H9 (cell line): ENCODE measurements at places on chromosomes 1 and 21. TPM values are rescaled to one million over a fixed set of nuclear protein-coding genes. Genes with fewer than 3 reads are reported as not detected.

DNA sequence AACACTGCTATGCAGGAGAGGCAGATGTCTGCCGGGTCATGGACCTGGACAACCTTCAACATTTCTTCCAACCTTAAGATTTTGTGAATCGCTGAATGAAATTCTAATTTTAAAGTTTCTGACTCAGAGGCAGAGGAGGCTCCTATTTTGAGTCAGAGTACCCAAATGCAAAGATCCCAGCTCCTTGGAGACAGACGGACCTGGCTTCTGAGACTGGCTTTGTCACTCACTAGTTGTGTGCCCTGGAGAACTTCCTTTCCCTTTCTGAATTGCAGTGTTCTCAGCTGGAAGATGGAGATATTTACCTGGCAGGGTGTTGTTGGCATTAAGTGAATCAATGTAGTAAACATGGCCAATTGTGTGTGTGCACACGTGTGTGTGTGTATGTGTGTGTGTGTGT, 51.9 kb downstream of the IER5 start:
- H3K4me3 ChIP-seq = no peak overlapping the region
- H3K4me1 ChIP-seq = no peaks in the 10 kb centered on the region; the same call in 1 of the 2 replicates
- H3K27ac ChIP-seq = no peak overlapping the region
- no peaks in the 10 kb centered on the region for H3K27me3 ChIP-seq

DNA sequence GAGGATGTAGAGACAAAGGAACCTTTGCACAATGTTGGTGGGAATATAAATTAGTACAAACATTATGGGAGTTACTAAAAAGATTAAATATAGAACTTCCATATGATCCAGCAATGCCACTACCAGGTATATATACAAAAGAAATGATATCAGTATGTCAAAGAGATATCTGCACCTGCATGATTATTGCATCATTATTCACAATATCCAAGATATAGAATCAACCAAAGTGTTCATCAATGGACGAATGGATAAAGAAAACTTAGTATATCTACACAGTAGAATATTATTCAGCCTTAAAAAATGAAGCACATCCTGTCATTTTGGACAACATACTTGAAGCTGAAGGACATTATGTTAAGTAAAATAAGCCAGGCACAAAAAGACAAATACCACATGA, 61.8 kb upstream of the USH2A start:
- DNase-seq = no peak
- H3K27me3 ChIP-seq = no peaks in the 10 kb centered on the region
- peaks cover 2% of the 10 kb centered on the region; the same call in 2 of the 3 replicates for H3K36me3 ChIP-seq
- no peaks in the 10 kb centered on the region for H3K4me1 ChIP-seq
- no peak overlapping the region for H3K27ac ChIP-seq

The ADORA1 gene
- 1.3 and 3.0 TPM in 2 replicates for total RNA-seq

DNA sequence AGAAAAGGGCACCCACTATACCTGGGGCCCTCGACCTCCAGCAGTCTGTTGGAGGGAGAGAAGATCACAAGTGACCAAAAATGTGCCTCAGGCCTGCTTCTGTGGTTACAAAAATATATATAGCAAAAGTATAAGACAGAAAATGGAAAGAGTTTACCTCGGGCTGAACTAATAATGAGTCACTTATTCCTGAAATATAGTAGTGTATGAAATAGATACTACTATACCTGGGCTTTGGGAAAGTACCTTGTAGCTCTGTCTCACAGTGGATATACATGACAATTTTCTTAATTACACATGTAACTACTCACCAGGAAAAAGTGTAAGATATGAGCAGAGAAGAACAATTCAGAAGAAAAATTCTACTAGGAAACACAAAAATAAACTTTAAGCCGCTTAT, 7.3 kb upstream of the APCS start:
- H3K36me3 ChIP-seq = peaks cover under 1% of the 10 kb centered on the region; the same call in 1 of the 2 replicates
- H3K4me3 ChIP-seq = no peak overlapping the region
- no peaks in the 10 kb centered on the region for H3K4me1 ChIP-seq
- H3K27ac ChIP-seq = no peak overlapping the region
- DNase-seq = no peak

DNA sequence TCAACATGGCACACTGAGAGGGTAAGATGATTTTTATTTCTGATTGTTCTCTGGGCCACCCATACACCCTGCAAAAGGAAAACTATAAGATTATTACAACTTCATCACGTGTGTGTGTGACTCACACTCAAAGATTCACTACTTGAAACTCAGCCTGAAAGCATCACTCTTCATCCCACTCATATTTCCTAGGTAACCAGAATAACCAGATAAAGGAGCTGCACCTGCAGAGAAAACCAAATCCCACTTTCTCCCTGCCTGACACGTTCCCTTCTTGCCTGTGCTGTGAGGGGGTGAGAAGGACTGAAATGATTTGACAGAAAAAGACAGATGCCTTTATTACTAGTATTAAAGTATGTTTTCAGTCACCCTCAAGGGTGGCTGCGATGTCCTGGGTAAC, 131.6 kb downstream of the TGFBR3 start:
- no peaks in the 10 kb centered on the region for H3K27me3 ChIP-seq
- no peaks in the 10 kb centered on the region for H3K36me3 ChIP-seq

The IGSF21 gene
- 5.2 and 6.2 TPM in 2 replicates for total RNA-seq

- DNase-seq = no peak
- no peak overlapping the region for H3K27ac ChIP-seq
- H3K36me3 ChIP-seq = no peaks in the 10 kb centered on the region
- no peaks in the 10 kb centered on the region for H3K27me3 ChIP-seq
These were observed 27.3 kb upstream of the OTUD3 start for GRCh38 chr1:19854866-19855265.

The GREM2 gene
- not detected in 2 replicates for total RNA-seq

GRCh38 chr1:43137445-43138052, 34.5 kb downstream of the EBNA1BP2 start:
- H3K4me3 ChIP-seq = no peak overlapping the region
- H3K27me3 ChIP-seq = no peaks in the 10 kb centered on the region
- no peaks in the 10 kb centered on the region for H3K4me1 ChIP-seq
- H3K27ac ChIP-seq = no peak overlapping the region
- H3K36me3 ChIP-seq = peaks cover 47% of the 10 kb centered on the region

GRCh38 chr1:186618401-186619170, 61.6 kb downstream of the PTGS2 start:
- no peaks in the 10 kb centered on the region for H3K27me3 ChIP-seq
- no peaks in the 10 kb centered on the region for H3K4me1 ChIP-seq
- H3K27ac ChIP-seq = no peak overlapping the region

- no peaks in the 10 kb centered on the region for H3K36me3 ChIP-seq
- 0 out of 2 replicates have a peak, but pooled peaks cover under 1% of the 10 kb centered on the region for H3K4me1 ChIP-seq
- DNase-seq = no peak
- H3K27me3 ChIP-seq = no peaks in the 10 kb centered on the region
- no peak overlapping the region for H3K27ac ChIP-seq
These were observed 18.3 kb downstream of the ATP2B4 start for GRCh38 chr1:203644661-203645510.

The IQGAP3 gene
- total RNA-seq = 24.5 and 24.7 TPM in 2 replicates

DNA sequence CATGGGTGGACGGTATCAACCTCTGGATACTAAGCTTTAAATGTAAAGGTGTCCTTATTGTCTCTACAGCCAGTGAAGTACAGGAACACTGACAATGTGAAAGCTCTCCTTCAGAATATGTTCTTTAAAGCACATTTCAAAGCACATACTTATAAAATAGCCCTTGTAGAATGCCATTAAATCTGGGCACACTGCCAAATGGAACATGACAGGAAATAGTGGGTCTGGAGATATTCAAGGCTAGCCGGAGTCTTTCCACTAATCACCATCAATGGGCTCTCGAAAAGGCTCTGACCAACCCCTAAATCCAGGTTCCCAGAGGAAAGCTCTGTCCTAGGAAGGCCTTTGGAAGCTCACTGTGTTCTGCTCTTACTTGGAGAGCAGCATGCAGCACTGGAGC, 46.6 kb downstream of the PLD5 start:
- no peak overlapping the region for H3K27ac ChIP-seq
- H3K4me3 ChIP-seq = no peak overlapping the region
- no peak for DNase-seq
- no peaks in the 10 kb centered on the region for H3K4me1 ChIP-seq

DNA sequence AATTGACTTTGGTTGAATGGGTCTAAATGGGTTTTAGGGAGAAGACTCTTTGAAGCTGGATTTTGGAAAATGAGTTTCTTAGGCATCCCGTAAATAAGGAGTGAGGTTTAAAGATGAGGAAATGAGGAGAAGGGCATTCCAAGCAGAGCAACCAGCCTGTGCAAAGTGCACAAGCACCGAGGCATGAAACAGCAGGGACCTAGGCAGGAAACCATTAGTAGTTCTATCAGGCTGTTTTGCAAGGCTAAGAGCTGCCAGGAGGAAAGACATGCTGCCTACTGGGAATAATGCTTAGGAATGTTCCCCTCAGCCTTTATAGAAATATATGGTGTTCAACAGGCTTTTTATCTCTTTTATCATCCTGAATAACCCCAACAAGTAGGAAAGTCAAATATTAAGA, 153.1 kb upstream of the FGGY start:
- no peak overlapping the region for H3K27ac ChIP-seq
- DNase-seq = no peak
- H3K27me3 ChIP-seq = no peaks in the 10 kb centered on the region
- H3K4me3 ChIP-seq = no peak overlapping the region
- H3K4me1 ChIP-seq = peaks cover 8% of the 10 kb centered on the region; the same call in 1 of the 2 replicates
- H3K36me3 ChIP-seq = no peaks in the 10 kb centered on the region

The FLAD1 gene
- 97.0 and 102 TPM in 2 replicates for total RNA-seq

The LCE6A gene
- not detected in 2 replicates for total RNA-seq

GRCh38 chr1:54936791-54937190, 43.6 kb upstream of the TMEM61 start:
- DNase-seq = no peak
- H3K36me3 ChIP-seq = peaks cover 6% of the 10 kb centered on the region
- no peak overlapping the region for H3K4me3 ChIP-seq
- peaks cover 4% of the 10 kb centered on the region; the same call in 1 of the 2 replicates for H3K4me1 ChIP-seq
- H3K27me3 ChIP-seq = no peaks in the 10 kb centered on the region

The NFASC gene
- 5.0 and 5.7 TPM in 2 replicates for total RNA-seq

DNA sequence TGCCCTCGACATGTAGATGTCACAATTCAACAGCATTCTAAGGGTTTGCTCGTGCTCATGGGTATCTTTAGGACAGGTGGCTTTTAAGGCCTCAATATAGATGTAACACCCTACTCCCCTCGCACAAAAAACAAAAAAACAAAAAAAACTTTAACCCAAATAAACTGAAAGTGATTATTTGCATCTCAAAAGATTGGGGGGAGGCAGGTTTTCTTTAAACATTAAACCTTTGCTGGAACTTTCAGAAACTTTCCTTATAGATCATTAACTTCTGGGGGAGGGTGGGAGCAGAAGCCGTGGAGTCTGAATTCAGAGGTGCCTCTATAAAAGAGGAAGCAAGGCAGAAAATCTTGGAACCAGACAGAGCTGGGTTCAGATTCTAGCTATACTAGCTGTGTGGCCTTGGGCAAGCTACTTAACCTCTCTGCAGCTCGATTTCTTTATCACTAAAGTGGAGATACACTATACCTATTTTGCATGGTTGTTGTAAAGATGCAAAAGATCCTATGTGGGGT, 3.2 kb upstream of the KIAA1614 start:
- no peak overlapping the region for H3K4me3 ChIP-seq
- H3K4me1 ChIP-seq = no peaks in the 10 kb centered on the region; the same call in 1 of the 2 replicates
- H3K36me3 ChIP-seq = no peaks in the 10 kb centered on the region; the same call in 2 of the 3 replicates
- no peaks in the 10 kb centered on the region for H3K27me3 ChIP-seq

DNA sequence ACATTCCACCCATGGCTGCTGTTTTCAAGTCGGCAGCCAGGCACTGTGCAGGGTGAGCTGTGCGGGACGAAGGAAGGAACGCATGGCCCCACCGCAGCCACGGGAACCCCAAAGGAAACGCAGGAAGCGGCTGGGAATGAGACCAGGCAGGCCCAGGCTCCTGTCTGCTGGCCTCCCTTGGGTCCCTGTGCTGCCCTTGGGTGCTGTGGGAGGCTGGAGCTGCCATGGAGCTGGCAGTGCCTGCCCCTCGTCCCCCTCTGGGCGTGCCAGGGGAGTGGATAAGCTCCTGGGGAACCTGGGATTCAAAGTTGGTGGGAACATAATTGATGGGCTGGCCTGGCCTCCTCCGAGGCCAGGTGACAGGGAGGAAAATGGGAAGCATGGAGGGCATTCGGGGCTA, 5.3 kb upstream of the KRTAP10-4 start:
- no peaks in the 10 kb centered on the region for H3K4me1 ChIP-seq
- H3K4me3 ChIP-seq = no peak overlapping the region
- no peak overlapping the region for H3K27ac ChIP-seq
